Kasumi-1 (cell line): ENCODE measurements at places on chromosomes 2 and 18.

DNA sequence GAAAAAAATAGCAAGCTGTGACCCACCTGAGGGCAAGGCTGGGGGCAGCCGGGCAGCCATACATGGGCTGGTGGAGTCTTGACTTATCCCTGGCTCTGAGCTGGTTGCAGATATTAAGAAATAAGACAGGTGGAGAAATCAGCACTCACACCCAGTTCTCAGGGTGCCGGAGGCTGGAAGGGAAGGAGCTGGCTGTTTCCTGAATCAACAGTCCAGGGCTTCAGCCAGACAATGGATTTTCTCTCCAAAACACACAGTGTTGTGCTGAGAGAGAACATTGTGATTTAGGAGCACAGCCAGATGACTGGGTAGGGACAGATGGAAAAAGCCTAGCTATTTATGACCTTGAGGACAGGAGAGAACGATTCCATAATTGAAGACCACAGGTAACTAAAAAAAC lies 208.8 kb downstream of the LDLRAD4 start:
- no peak for DNase-seq

DNA sequence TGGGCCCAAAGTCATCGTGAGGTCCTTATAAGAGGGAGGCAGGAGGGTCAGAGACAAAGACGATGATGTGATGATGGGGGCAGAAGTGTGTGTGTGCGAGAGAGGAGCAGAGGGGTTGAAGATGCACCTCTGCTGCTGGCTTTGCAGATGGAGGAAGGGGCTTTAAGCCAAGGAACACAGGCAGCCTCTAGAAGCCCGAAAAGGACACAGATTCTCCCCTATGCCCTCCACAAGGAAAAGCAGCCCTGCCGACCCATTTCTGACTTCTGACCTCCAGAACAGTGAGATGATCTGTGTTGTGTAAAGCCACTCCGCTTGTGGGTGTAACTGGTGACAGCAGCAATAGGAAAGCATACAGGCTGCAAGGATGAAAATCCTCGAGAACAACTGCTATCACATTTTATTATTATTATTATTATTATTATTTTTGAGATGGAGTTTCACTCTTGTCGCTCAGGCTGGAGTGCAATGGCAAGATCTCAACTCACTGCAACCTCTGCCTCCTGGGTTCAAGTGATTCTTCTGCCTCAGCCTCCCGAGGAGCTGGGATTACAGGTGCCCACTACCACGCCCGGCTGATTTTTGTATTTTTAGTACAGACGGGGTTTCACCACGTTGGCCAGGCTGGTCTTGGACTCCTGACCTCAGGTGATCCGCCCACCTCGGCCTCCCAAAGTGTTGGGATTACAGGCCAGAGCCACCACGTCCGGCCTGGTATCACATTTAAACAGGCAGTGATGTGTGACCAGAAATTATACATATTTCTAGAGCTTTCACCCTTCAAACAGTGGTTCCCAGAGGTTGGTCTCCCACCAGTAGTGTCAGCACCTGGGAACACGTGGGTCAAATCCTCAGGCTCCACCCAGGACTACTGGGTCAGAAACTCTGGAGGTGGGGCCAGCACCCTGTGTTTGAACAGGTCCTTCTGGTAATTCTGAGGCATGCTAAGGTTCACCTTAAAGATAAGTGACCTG lies 170.5 kb downstream of the TGIF1 start:
- DNase-seq = no peak

DNA sequence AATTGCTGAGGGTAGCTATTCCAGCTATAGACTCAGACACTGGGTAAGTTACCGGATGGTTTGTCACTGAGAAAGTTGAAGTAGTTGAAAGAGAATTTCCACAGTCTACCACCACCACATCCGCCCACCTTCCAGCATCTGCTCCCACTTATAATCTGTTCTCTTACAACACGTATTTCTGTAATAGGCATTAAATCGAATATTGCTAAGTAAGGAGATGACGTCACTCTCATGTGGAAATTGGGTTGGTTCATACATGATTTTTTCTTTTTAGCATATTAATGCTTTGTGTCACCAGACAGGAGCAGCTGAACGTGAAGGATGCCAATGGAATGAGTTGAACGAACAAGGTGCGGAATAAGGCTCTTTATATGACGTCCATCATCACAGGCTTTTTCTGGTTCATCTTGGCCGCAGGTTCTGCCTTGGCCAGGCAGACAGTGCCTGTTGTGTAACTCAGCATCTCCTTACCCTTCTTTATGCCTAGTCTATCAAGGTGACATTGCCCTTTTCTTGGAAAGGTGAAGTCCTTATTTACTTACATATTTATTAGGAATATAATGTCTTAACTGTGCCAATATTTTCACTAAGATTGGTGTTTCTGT lies 45.9 kb downstream of the THUMPD2 start:
- no peak for DNase-seq

GRCh38 chr2:175414882-175415487 lies 233.5 kb upstream of the ATP5MC3 start:
- DNase-seq = peak; percentile 70

- no peak for DNase-seq
Measured at GRCh38 chr2:59195851-59196250, 954.7 kb upstream of the FANCL start.

GRCh38 chr2:170586571-170587095 lies 128.5 kb upstream of the SP5 start:
- no peak for DNase-seq

DNA sequence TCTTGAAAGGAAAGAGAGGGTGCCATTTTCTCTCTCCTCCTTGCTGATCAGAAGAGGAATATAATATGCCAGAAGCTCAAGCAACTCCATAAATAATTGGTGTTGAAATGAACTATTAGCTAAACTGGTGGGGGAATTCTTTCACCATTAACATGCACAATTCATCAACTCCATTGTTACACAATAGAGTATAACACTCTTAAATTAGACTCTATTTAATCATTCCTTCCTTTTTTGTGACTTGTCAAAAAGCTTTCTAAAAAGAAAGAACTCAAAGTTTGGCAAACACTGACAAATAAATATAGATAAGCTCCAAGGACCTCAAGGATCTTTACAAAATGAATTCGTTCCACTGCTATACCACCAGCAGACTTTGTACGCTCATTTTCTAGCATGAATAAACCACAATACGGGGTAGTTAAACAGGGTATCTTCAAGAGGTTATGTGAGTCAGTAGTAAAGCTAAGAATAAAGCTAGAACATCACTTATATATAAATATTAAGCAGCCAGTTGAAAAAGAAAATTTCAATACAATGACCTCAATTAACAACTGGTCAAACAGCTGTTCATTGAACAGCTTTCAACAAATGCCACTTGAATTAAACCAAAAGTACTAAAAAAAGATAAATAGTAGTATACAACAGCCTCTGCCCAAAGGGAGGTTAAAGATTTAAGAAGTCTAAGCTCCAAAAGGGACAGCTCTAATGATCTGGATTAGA lies 6.4 kb downstream of the TRAK2 start:
- DNase-seq = no peak

DNA sequence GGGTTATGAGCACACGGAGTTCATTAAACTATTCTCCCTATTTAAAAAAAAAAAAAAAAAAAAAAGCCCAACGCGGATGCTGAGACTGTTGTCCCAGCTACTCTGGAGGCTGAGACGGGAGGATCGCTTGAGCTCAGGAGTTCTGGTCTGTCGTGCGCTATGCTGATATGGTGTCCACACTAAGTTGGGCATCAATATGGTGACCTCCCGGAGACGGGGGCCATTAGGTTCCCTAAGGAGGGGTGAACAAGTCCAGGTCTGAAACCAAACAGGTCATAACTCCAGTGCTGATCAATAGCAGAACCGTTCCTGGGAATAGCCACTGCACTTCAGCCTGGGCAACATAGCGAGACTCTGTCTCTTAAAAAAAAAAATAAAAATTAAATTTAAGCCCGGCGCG lies 12.9 kb upstream of the ANKRD53 start:
- DNase-seq = no peak

DNA sequence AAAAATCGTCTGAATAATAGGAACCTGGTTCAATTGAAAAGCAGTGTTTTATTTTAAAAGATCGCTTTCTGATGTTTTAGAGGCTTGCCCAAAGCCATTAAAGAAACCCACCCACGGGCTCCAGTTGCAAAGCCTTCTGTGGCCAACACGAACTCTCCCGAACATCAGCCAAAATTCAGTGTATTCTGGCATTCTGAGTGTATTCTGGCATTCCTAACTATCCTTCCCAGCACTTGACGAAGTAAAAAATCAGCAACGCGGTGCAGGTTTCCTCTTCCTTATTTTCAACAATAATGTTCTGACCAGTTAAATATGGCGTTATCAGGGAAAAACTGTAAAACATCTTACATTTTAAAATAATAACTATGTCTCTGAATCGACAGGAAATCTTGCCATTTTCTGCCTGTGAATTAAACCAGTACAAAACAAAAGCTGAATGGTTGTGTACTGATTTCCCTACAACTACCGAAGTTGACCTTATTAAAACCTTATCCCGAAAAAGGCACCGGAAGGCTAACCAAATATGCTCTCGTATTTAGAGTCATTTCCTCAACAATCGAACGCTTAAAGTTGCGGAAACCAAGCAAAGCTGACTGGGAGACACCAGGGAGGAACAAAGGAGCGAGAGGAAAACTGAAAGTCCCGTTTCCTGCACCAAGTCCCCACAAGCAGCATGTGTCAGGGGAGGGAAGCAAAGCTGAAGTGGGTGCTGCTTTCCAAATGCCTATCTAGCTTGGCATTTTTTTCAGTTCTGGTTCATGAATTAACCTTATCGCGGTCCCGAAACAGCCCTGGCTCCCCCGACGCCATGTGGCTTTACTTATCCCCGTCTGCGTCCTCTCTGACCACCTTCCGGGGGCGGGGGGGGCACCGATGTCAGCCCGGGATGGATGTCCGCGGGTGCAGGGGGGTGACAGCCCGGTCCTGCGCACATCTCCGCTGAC lies 44.3 kb downstream of the ZNF516 start:
- DNase-seq = peak; percentile 72

DNA sequence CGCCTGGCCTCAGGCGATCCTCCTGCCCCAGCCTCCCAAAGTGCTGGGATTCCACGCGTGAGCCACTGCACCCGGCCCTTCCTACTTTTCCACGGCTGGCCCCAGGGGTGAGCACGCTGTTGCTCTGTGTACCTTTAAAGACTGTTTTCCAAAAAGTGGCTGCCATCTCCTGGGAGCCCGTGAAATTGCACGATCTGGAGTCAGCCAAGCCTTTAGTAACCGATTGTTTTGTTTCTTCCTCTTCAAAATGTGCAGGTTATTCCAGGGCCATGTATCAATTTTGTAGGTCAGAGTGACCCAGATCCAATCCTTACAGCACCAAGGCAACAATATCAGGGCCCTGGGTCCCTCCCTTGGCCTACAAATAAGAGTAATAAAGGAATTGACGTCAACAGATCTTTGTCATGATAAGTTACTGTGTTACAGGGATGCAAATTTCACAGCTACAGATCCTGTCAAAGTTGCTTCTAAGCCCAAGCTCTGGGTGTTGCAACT lies 135.6 kb upstream of the ZNF236 start:
- peak; percentile 80 for DNase-seq

GRCh38 chr2:69572641-69573040 lies 70.9 kb downstream of the AAK1 start:
- DNase-seq = no peak

GRCh38 chr2:129711816-129712675 lies 267.4 kb upstream of the RAB6C start:
- DNase-seq = no peak

- DNase-seq = no peak
Measured at GRCh38 chr18:40782453-40783130, 1172.4 kb upstream of the PIK3C3 start.

DNA sequence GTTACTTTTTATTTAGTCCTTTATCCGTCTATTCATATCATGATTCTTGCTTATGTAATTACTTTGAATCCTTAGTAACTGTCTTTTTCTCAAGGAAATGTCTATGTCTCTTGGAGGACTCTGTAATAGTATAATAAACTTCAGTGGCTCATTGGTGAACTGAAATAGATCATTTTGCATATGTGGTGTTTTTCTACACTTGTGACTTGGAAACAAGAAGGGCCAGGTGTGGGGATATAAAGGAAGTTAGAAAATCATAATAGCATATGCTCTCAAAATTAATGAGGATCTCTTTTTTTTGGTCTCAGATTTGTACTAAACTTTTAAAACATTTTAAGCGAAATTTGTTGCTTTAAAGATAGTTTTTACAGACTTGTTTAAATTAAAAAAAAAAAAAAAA lies 453.0 kb upstream of the CDH20 start:
- no peak for DNase-seq

DNA sequence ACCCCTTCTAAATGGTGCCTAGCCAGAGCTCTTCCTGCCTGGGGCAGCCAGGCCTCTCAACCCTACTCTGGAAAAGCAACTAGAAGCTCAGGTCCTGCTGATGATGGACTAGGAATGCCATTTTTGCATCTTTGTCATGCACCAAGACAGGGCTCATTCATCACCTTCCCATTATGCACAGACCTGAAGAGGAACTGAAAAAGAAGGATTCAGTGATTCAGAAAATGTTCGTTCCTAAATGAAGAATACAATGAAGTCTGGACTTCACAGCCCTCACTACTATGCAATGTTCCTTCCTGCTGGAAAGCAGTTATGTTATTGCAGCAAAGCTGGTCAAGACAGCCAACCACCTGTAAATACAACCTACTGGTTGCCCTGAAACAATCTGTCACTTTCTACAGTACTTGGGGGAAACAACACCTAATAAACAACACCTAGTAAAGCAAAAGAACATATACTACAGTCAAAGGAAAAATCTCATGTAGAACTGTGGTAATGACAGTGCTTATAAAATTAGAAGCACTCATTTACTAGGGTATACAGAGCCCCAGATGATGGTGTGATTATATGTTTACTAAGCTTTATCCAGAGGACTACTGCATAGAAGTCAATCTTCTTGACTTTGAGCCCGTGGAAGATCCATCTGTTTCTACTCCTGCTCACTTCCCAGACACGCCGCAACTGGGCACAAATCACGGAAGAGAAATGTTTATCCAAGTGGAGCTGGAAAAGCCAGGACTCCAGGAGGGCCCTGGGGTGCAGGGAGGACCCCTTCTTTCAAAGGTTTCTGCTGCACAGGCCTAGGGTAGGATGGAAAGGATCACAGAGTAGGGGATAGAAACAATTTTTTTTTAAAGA lies 103.1 kb upstream of the THOC1 start:
- DNase-seq = no peak

DNA sequence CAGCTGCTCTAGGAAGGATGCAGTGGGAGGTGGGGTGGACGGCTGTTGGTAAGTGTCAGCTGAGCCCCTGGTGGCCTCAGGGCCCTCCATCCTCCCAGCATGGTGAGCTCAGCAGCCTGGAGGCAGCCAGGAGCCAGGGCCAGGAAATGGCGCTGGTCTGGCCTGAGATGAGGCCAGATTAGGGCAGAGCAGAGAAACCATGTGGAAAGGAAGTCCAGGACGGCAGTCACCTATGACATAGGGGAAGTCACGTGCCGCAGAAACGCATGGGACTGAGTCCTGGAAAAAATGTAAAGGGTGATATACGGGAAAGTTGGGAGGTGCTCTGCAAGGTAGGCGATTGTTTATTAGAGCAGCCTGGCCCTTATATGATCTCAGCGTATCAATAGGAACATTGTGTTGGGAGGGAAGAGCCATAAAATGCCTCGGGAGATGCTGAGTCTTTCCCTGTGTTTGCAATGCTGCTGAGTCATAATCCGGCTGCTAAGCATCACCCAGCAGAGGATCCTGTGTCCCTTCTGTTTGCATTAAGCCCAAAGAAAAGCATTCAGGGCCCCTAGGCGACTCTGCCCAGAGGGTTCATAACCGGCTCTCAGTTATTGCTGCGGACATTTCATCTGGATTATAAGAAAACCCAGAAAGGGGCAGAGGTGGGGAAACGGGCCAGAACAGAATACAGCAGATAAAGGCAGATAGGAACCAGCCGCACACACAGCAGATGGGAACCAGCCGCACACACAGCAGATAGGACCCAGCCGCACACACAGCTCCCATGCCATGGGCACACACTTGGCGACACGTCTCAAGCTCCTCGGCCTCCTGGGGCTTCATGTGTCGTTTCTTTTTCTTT lies 30.3 kb upstream of the B3GNT7 start:
- no peak for DNase-seq
